ENCODE measurements at places on chromosomes 12 and 14.

- no peaks in the 10 kb centered on the region for H3K36me3 ChIP-seq
- no peak for DNase-seq
- H3K27ac ChIP-seq: no peak overlapping the region
- H3K4me1 ChIP-seq: no peaks in the 10 kb centered on the region
- no peaks in the 10 kb centered on the region for H3K27me3 ChIP-seq
These were observed 16.2 kb upstream of the FUT8 start for GRCh38 chr14:65396082-65396910.

DNA sequence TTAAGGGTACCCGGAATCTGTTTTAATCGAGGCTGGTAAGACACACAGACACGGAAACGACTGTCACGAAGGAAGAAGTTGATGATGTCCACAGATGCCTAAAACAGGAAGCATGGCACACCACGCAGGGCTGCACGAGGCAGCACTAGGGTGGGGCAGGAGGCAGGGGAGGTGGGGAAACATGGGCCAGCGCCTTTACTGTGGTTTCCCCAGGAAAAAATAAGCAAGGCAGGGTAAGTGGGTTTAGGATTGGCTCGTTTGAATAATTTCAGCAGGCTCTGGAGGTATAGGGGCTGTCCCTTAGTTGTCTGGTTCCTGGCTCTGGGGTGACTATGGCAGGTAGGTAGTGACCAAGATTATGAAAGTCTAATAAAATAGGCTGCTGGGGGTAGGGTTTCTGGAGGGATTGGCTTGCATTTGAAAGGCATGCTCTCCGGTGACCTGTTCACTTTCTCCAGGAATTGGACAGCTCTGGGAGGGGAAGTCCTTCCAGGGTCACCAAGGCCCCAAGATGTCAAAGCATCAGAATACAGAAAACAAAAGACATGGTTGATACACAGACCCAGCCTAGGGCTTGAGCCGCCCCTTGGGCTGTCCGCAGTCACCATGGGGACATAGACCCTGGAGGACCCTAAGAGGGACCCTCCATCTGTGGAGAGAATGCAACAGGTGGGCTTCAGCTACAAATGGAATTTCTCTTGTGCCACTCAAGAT lies 35.3 kb downstream of the MAP1LC3B2 start:
- no peak for DNase-seq
- H3K4me1 ChIP-seq: peaks cover 30% of the 10 kb centered on the region
- no peaks in the 10 kb centered on the region for H3K27me3 ChIP-seq
- no peak overlapping the region for H3K4me3 ChIP-seq
- no peaks in the 10 kb centered on the region for H3K36me3 ChIP-seq

- H3K4me3 ChIP-seq: no peak overlapping the region
- H3K4me1 ChIP-seq: no peaks in the 10 kb centered on the region
- H3K27ac ChIP-seq: no peak overlapping the region
- no peaks in the 10 kb centered on the region for H3K36me3 ChIP-seq
- H3K27me3 ChIP-seq: no peaks in the 10 kb centered on the region
These were observed 502.7 kb downstream of the SOX5 start for GRCh38 chr12:23446746-23447145.

GRCh38 chr12:92735131-92735721 lies 32.4 kb downstream of the PLEKHG7 start:
- no peaks in the 10 kb centered on the region for H3K4me1 ChIP-seq
- no peaks in the 10 kb centered on the region for H3K36me3 ChIP-seq
- 0 out of 2 replicates have a peak, but pooled peaks cover 2% of the 10 kb centered on the region for H3K27me3 ChIP-seq

- H3K36me3 ChIP-seq: no peaks in the 10 kb centered on the region
- DNase-seq: no peak
- H3K4me3 ChIP-seq: no peak overlapping the region
- H3K4me1 ChIP-seq: no peaks in the 10 kb centered on the region
- H3K27me3 ChIP-seq: no peaks in the 10 kb centered on the region
- H3K27ac ChIP-seq: no peak overlapping the region
These were observed 4.1 kb upstream of the SERPINA1 start for GRCh38 chr14:94392510-94392935.

GRCh38 chr14:42854061-42854460 lies 1247.4 kb downstream of the LRFN5 start:
- no peak overlapping the region for H3K27ac ChIP-seq
- H3K4me3 ChIP-seq: no peak overlapping the region
- no peaks in the 10 kb centered on the region for H3K4me1 ChIP-seq
- DNase-seq: no peak
- H3K36me3 ChIP-seq: no peaks in the 10 kb centered on the region

DNA sequence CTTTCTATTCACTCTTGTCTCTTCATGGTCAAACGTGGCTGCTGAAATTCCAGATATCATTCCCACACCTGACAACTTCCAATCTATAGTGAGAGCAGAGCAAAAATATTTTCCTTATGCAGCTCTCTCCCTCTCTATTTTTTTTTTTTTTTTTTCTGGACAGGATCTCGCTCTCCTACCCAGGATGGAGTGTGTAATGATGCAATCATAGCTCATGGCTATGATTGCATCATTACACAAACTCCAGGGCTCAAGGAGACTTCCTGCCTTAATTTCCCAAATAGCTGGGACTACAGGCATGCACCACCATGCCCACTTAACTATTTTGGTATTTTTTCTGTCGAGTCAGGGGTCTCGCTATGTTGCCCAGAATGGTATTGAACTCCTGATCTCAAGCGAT lies 1398.9 kb downstream of the AACS start:
- H3K27ac ChIP-seq: no peak overlapping the region
- H3K27me3 ChIP-seq: no peaks in the 10 kb centered on the region
- no peaks in the 10 kb centered on the region for H3K36me3 ChIP-seq
- DNase-seq: no peak
- H3K4me3 ChIP-seq: no peak overlapping the region

DNA sequence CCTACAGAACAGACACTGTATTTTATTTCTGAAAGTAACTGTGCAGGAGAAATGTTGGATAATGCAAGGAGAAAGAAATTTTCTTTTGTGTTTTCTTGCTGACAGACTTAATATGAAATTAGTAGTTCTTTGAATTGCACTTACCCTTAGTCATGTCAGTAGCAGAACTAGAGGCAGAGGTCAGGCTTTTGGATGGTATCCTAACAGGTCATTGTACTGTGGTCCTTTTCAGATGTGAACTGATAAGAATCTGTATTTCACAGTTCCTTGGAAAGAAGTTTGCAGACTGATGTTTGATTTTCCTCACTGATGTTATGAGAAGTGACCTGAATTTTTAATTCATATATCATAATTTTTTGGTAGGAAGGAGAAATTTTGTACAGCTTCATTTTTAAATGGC lies 46.0 kb downstream of the VRK1 start:
- H3K27me3 ChIP-seq: no peaks in the 10 kb centered on the region
- H3K36me3 ChIP-seq: peaks cover 5% of the 10 kb centered on the region
- H3K27ac ChIP-seq: no peak overlapping the region
- no peak for DNase-seq

DNA sequence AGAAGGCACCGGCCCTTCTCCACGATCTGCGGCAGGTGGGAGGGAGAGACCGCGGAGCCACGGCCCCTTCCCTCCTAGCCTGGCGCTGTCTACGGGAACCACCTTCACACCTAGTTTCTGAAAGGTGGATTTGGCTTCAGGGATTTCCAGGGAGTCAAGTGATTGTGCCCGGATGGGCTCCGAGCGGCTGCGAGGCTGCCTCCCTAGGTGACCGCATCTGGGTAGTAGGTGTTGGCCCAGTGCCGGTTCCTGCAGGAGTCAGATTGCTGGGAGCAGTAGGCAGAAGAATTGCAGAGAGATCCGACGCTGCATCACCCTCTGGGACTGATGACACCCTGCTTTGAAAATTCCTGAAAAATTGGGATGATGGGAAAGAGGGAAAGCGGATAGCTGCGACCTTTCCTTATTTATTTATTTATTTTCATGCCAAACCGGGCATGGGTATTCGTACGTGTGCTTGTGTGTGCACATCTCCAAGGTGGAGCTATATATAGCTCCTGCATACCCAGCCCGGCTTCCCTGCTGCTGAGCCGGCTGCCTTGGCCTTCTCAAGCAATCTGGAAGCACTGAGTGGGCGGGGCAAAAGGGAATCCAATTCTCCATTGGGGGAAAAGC lies 1.1 kb downstream of the CNTN1 start:
- no peak overlapping the region for H3K27ac ChIP-seq
- no peak overlapping the region for H3K4me3 ChIP-seq
- no peaks in the 10 kb centered on the region for H3K4me1 ChIP-seq
- no peaks in the 10 kb centered on the region for H3K27me3 ChIP-seq
- H3K36me3 ChIP-seq: no peaks in the 10 kb centered on the region
- no peak for DNase-seq

GRCh38 chr14:102085488-102085887 lies 1.4 kb downstream of the HSP90AA1 start:
- H3K4me3 ChIP-seq: peak overlapping the region; percentile 67
- H3K27ac ChIP-seq: peak overlapping the region; percentile 86
- H3K27me3 ChIP-seq: no peaks in the 10 kb centered on the region
- no peak for DNase-seq
- H3K4me1 ChIP-seq: peaks cover 24% of the 10 kb centered on the region

GRCh38 chr12:112586148-112586783 lies 167.5 kb downstream of the PTPN11 start:
- H3K4me3 ChIP-seq: no peak overlapping the region
- no peaks in the 10 kb centered on the region for H3K4me1 ChIP-seq
- H3K36me3 ChIP-seq: no peaks in the 10 kb centered on the region
- no peak for DNase-seq

DNA sequence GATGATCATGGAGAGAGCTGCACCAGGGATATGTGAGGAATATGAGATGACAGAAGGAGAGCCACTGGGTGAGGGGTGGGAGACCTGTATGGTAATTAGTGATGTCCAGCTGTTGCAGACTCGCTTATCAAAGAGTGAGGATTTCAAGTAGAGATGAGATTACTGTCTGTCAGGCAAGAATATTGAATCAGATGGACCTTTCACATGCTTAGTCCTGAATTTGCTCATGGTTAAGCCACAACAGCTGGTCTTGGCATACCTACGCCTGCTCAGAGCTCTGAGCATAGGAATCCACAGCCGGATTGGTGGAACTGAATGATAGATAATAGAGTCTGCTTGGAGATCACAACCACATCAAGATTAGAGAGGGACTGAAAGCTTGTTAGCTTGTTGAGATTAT lies 115.2 kb upstream of the ARHGAP5 start:
- DNase-seq: no peak
- no peaks in the 10 kb centered on the region for H3K4me1 ChIP-seq
- H3K27me3 ChIP-seq: no peaks in the 10 kb centered on the region
- H3K36me3 ChIP-seq: no peaks in the 10 kb centered on the region
- H3K27ac ChIP-seq: no peak overlapping the region

DNA sequence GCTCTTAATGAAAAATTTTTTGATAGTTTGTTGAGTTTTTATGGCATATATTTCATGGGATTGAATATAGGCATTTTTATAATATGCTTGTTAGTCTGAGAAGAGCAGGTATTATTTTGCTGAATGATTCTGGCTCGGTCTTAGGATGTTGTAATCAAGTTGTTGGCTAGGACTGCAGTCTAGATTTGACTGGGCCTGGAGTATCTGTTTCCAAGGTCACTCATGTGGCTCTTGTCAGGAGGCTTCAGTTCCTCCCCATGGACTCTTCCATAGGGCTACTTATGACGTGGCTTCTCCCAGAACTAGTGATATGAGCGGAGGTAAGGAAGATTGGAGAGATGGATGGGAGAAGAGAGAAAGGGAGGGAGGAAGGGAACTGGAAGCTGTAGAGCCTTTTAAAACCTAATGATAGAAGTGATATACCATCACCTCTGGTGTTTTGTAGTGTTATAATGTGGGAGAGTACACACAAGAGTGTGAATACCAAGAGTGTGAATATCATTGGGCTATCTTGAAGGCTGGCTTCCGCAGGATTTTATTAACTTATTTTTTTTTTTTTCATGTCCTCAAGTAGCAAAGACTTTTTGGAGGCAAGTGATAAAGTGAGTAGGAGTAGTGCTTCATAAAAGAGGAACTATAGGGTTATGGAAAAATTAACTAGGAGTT lies 4.4 kb downstream of the MNAT1 start:
- no peak for DNase-seq
- no peaks in the 10 kb centered on the region for H3K4me1 ChIP-seq
- H3K36me3 ChIP-seq: no peaks in the 10 kb centered on the region
- no peaks in the 10 kb centered on the region for H3K27me3 ChIP-seq
- no peak overlapping the region for H3K4me3 ChIP-seq

GRCh38 chr12:56330936-56331490 lies 2.8 kb downstream of the PAN2 start:
- no peak for DNase-seq
- H3K4me3 ChIP-seq: no peak overlapping the region
- H3K36me3 ChIP-seq: peaks cover 3% of the 10 kb centered on the region
- no peaks in the 10 kb centered on the region for H3K27me3 ChIP-seq
- peaks cover 15% of the 10 kb centered on the region for H3K4me1 ChIP-seq
- H3K27ac ChIP-seq: no peak overlapping the region

GRCh38 chr14:55540847-55541773 lies 38.9 kb upstream of the KTN1 start:
- no peaks in the 10 kb centered on the region for H3K27me3 ChIP-seq
- no peaks in the 10 kb centered on the region for H3K36me3 ChIP-seq
- peak overlapping the region; percentile 89 for H3K27ac ChIP-seq
- DNase-seq: no peak

DNA sequence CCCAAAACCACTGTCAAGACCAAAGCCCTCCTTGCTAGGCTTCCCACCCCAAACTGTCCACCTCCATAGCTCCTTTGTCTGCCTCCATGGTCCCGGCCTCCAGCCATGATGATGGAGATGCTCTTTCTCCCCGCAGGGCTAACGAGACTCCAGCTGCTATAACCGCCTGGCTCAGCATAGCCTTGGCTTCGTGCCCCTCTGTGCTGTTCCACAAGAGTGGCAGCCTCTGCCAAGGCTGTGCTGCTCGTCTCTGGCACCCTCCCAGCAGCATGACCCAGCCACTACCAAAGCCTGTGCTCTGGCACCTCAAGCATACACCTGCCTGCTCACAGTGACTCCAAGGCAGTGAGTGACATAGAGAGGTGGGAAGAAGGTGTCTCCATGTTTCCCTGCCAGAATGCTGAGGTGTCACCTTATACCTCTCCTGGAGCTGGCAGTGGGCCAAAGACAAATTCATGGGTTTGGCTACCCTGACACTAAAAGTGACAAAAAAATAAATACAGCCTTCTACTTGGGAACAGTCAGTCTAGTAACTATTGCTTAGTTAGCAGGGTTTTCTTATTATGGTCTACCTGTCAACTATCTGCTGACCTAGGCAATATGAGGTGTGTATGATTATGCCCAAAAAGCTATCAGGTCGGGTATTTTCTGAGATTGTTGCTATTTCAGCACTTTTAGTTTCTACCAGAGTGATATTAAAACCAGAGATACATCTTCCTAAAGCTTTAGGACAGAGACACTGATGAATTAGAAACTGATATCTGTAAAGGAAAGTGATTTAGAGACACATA lies 16.1 kb upstream of the KRT73 start:
- H3K36me3 ChIP-seq: no peaks in the 10 kb centered on the region
- no peak for DNase-seq
- no peak overlapping the region for H3K27ac ChIP-seq

DNA sequence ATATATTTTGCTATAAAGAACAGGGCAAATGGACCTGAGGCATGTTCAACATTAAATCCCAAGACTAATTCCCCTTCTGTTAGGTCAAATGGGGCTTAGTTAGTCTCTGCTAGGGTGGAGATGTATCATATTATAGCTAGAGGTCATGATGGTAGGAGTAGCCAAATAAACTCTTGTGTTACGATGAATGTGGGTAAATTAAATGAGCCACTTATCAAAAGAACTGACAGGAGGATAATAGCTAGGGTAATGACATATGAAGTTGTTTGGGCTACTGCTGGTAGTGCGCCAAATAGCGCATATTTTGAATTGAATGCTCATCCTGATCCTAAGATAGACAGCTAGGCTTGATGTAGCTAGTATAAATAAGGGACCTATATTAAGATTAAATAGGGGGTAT lies 445.0 kb downstream of the GXYLT1 start:
- H3K27me3 ChIP-seq: no peaks in the 10 kb centered on the region
- H3K27ac ChIP-seq: no peak overlapping the region
- H3K4me3 ChIP-seq: no peak overlapping the region
- DNase-seq: no peak
- H3K36me3 ChIP-seq: no peaks in the 10 kb centered on the region
